ENCODE measurements at places on chromosomes 11 and 22.

GRCh38 chr11:131677828-131678470 lies 307.5 kb downstream of the NTM start:
- DNase-seq: no peak

GRCh38 chr11:125942771-125943428 lies 2.9 kb upstream of the VSIG10L2 start:
- DNase-seq: no peak

DNA sequence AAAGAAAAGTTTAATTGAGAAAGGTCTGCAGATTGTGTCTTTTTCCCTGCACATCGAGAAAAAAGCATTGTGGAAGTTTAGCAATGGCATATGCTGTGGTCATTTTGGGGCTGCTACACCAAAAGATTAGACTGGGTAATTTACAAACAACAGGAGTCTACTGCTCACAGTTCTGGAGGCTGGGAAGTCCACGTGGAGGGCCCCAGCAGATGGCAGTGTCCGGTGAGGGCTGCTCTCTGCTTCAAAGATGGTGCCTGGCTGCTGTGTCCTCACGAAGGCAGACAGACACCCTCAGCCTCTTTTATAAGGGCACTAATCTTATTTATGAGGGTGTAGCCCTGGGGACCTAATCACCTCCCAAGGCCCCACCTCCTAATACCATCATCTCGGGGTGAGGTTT lies 21.1 kb downstream of the PHF21B start:
- no peak for DNase-seq

- DNase-seq: no peak
Observed at GRCh38 chr11:117808784-117809183, 11.8 kb upstream of the DSCAML1 start.

- no peak for DNase-seq
Observed at GRCh38 chr22:49549256-49550140, 278.2 kb downstream of the BRD1 start.

DNA sequence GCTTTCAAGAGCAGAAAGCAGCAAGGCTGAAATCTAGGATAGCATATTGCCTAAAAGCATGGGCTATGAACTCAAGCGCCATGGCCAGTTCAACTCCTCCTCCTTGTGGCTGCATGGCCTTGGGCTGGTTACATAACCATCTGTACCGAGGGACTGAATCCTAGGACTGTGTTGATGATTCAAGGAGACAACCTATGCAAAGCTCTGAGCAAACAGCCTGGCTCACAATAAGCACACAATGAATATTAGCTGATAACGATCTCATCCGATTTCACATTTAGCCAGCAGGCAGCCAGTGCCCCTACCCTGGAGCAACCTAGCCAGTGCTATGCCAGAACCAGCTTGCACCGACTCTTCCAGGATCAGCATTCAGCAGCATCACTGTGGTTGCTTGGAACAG lies 698.4 kb downstream of the TBC1D22A start:
- no peak for DNase-seq

GRCh38 chr22:17346578-17346977 lies 22.7 kb upstream of the CECR2 start:
- no peak for DNase-seq

GRCh38 chr11:124415356-124415923 lies 9.2 kb downstream of the OR8B4 start:
- DNase-seq: no peak

GRCh38 chr11:109026891-109027489 lies 362.1 kb downstream of the DDX10 start:
- DNase-seq: no peak

DNA sequence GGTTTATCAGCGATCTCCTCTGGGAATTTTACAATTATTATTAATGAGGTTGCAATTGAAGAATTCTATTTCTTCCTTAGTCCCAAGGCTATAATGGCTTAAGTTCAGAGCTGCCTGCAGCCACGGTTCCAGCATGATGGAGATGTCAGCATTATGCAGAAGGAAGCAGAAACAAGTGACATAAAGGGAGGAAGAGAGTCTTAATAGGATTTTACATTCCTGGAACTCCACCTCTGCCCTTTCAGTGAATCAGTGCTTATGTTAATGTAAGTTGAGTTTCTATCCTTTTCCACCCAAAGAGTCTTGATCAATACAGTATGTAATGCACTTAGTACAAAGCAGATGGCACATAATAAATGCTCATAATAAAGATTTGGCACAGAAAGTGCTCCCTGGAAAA lies 11.6 kb upstream of the NRGN start:
- DNase-seq: no peak

- no peak for DNase-seq
Observed at GRCh38 chr11:30786256-30787110, 200.3 kb upstream of the MPPED2 start.

Measured in D721Med (cell line).